ENCODE measurements at places on chromosomes 3 and 15.

DNA sequence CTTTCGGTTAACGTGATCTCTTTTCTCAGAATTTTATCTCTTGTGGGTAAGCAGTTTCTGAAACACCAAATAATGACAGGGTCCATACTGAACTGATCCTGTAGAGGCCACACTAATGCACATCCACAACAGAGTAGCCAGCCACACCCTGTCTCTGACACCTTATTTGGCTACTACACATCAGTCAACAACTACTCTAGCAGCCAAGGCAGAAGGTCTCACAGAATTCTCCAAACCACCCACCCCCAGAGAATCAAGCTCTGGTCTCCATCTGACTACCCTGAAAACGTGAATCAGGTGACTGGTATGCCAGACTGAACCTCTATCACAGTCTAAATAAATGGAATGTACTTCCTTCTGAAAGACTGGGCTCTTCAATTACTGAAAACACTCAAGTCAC, 38.0 kb downstream of the EDC3 start:
- DNase-seq, result no peak

- no peak for DNase-seq
Observed at GRCh38 chr15:27249046-27249759, 278.2 kb downstream of the GABRG3 start.

DNA sequence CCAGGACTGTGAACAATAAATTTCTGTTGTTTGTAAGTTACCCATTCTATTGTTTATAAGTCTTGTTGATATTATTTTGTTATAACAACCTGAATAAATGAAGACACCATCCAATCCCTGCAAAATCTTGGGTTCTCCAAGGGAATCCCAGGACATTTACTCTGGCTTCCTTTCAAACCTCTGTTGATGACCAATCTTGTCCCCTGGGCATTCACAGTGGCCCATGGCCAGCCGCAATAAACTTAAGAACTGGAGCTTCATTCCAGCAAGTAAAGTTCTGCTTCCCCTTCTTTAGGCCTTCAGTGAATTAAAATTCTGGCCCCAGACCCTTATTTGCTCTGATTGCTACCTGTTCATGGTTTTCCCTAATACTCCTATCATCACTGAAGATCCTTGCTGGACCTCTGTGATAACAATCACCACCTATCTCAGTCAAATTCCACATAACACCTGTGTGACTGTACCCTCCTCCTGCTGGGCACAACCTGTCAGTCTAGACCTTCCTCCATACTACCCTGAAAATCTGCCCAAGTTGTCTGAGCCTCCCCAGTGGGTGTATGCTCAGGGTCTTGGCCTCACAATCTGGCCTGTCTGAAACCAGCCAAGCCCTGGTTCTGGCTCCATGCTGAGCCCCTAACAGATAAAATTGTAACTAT, 153.1 kb downstream of the SEMA6D start:
- no peak for DNase-seq

- no peak for DNase-seq
Observed at GRCh38 chr15:90839187-90840071, 29.0 kb upstream of the FURIN start.

DNA sequence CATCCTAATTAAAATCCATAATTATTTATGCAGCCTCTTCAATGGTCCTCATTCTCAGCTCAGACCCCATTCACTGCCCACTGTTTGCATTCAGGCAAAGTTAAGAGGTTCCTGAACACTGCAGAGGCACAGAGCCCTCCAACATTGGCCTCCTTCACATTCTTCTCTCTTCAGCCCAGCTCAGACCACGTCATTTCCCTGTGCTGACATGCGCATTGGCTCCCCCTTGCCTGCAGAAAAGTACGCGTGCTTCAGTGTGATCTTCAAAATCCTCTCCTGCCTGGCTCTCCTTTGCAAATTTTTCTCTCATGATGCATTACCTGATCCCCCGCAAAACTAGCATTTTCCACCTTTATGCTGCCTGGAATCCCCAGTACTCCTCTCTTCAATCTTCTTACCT, 552.3 kb downstream of the NTRK3 start:
- no peak for DNase-seq

- DNase-seq, result no peak
Observed at GRCh38 chr15:92273723-92274122, 120.0 kb upstream of the ST8SIA2 start.

- no peak for DNase-seq
Observed at GRCh38 chr15:45670091-45670490, 35.3 kb downstream of the SQOR start.

DNA sequence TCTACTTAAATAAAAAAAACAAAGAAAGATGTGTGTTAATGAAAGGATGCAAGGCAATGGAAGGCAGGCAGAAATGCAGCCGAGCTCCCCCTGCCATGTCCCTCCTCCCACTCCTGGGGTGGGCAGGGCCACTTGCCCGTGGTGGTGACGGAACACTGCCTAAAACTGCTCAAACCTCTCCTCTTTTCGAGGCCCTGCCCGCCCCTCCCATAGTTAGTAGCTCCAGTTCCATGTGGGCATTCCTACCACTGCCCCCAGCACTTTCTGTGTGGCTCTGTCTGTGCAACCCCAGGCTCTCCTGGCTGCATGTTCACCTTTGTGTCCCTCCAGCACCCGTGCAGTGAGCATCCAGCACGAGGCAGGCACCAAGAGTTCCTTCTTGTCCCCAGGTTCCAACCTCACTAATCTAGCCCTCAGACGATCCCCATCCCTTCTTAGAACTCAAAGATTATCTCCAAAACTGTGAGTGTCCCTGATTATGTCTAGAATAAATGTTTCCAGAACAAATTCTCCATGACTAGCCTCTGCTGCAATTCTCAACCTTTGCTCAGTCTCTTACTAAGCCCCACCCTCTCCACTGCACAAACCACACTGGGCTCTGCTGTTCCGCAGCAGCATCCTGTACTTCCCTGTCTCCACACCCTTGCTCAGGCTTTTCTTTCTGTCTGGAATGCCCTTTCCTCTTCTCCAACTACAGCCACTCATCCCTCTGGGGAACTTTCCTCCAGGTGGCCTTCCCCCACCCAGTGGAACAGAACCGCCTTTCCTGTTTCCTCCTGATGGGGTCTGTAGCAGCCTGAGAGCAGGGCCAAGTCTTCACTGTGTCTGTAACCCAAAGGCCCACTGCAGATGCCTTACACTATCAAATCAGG, 32.6 kb upstream of the SPTBN5 start:
- DNase-seq, result no peak

DNA sequence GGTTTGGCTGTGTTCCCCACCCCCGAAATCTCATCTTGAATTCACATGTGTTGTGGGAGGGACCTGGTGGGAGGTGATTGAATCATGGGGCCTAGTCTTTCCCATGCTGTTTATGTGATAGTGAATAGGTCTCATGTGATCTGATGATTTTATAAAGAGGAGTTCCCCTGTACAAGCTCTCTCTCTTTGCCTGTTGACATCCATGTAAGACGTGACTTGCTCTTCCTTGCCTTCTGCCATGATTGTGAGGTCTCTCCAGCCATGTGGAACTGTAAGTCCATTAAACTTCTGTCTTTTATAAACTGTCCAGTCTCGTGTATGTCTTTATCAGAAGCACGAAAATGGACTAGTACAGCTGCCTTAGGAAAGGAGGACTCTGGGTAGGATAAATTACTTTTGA, 976.7 kb downstream of the MCTP2 start:
- no peak for DNase-seq

- peak; percentile 7 for DNase-seq
Observed at GRCh38 chr3:141796889-141797781, 33.9 kb downstream of the GRK7 start.

GRCh38 chr3:9238276-9238675, 11.2 kb downstream of the SRGAP3 start:
- no peak for DNase-seq

- no peak for DNase-seq
Observed at GRCh38 chr3:40381904-40382616, 4.9 kb upstream of the ENTPD3 start.
